Stimulated activated CD8-positive, alpha-beta memory T cell treated with anti-CD3 and anti-CD28 coated beads, Interleukin-7, amount 100 ng/mL, for 24 hours (primary cell): ENCODE measurements at places on chromosomes 6 and 20.
A peak's percentile ranks its signal among the peaks of the same experiment; 100 is the strongest.

- no peak for DNase-seq
Measured at GRCh38 chr6:170038708-170039107, 252.2 kb downstream of the DLL1 start.

GRCh38 chr20:59633656-59634251, 29.4 kb downstream of the PHACTR3 start:
- DNase-seq, result no peak

DNA sequence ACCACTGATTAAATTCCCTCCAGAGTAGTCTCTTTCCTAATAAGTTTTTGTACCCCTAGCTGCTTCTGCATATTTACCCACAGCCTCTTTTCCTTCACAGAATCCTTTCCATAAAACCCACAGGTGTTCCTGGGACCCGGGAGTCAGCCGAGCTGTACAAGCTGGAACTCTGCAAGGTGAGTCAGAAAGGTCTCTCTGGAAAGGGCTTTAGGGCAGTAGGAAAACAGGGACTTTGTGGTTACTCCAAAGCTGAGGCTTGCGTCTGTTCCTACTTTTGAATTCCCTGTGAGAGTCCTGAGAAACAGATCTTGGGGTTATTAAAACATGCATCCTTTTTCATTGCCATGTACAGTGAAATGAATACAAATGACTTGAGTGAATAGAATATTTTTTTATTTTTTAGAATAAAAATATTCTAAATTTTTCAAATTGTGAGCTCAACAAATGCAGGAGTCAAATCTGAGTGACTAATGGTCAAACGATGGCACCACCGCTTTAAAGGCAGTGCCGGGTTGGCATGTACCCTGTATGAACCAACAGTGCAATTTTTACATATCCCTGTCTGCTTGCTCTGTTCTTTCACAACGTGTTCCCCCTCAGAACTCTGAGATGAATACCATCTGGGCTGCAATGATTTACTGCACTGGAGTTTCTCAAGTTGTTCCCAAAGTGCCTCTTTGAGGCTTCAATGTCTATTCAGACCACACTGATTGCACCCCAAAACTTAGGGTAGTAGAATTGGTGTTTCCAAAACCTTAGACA, 78.4 kb downstream of the GFRAL start:
- DNase-seq, result no peak

DNA sequence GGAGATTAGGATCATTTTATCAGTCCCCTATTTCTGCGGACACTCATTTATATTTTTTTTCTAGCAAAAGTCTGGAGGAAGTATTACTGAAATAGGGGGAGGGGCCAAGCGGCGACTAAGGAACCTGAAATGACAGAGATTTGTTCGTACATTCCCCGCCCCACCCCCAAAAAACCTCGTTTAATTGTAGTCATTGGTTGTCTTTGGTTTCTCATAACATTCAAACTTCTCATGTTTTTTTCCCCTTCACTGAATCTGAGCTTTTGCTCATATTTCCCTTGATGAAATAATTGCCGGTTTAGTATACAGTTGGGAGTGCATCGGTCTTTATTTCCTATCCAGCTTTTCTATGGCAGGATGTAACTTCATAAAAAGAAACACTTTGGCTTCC, 768 bp upstream of the FYN start:
- DNase-seq, result peak; percentile 36

- DNase-seq, result no peak
Measured at GRCh38 chr6:40439026-40439800, 148.0 kb downstream of the LRFN2 start.

- no peak for DNase-seq
Measured at GRCh38 chr6:95230071-95230740, 347.1 kb upstream of the MANEA start.

GRCh38 chr6:25177500-25178028, 101.6 kb upstream of the CARMIL1 start:
- DNase-seq, result no peak

- DNase-seq, result no peak
Measured at GRCh38 chr20:57259121-57259937, 7.1 kb downstream of the BMP7 start.

DNA sequence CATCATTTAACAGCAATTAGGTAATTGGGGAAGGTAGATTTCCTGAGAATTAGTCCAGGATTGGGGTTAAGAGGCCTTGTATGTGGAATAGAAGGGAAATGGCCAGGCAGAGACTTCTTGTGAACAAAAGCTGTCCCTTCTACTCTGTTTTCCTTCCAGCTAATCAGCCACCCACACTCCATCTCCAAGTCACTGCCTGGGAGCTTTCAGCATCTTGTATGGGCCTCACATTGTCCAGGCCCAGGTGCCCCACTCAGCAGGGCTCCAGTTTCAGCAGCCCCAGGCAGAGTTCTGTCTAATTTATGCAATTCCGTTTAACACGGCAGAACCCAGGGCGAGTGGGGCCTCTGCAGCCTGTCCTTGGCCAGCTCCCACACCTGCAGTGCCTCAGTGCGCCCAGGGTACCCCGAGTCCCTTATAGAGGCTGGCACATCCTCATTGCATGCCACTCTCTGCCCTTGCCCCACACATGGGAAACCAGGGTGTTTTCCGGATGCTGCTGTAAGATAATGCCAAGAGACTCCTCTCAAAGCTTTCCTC, 113.0 kb downstream of the EDN3 start:
- no peak for DNase-seq

DNA sequence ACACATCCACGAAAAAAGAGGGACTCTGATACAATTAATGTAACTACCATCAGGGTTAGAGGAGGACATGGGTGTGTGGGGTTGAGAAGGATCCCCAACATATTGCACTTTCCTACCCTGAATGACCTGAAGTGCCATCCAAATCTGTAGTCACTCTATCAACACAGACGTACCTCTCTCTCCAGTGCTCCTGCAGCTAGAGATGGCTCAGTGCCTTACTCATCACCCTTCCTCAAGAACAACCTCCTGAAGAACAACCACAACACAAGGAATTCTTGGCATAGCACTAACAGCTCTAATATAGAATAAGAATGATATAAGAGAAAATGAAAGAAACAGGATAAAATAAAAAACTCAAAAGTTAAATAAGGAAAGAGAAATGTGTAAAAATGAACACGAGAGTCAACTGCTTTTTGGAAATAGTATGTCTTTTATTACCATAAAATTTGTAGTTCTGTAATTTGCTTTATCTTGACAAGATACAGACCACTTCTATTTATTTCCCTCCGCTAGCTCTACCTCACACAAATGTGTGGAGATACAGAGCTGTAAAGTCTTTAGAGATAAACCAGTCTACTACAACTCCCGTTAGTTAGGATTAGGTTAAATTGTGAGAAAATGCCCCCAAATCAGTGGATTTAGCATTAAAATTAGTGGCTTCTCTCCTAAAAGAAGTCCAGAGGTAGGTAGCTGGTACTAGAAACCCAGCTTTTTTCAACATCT, 63.9 kb downstream of the REV3L start:
- DNase-seq, result no peak
